ENCODE measurements at places on chromosomes 13 and 19.

- no peak for DNase-seq
These were observed 22.4 kb downstream of the TNFRSF19 start for GRCh38 chr13:23592596-23592995.

- no peak for DNase-seq
These were observed 26.7 kb upstream of the FFAR2 start for GRCh38 chr19:35421362-35421761.

GRCh38 chr13:64867856-64868255 lies 2362.3 kb downstream of the PCDH9 start:
- DNase-seq, result no peak

DNA sequence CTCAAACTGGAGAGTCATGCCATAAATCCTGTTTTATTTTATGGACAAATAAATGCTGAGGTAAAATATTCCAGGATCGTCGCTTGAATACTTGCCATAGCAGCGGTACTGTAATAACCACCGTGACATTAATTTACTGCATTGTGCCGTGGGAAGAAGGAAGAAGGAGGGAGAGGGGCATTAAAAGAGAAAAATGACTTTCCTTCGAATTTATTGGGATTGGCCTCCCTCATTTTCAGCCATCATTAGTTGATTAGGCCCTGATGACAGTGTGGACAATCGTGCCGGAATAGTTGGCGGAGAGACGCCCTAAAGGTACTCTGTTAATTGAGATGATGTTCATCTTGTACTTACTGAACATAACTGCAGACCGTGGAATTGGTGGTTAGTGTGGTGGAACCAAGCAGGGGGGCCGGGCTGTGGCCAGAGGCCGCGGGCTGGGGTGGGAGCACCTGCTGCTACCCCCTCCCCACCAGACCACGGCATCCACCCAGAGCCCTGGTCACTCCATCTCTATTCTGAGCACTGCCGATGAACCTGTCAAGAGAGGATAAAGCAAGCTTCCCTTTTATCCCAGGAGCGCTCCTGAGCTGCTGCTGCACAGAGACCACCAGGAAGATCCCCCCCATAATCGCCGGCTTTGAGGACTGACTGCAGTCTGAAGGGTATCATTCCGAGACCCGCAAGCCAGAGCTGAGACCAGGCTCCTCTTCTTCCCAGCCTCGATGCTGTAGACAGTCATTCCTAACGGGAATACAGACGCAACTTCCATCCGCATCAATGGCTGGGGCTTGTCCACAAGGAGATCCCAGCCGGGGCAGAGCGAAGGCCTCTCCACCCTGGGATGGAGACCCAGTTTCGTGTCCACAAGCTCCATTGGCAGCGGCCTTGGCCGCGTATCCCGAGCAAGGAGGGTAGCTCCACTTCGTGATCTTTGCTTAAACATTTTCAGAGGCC lies 168.3 kb upstream of the TSHZ3 start:
- no peak for DNase-seq

GRCh38 chr19:28024920-28025319 lies 1188.0 kb downstream of the UQCRFS1 start:
- no peak for DNase-seq

GRCh38 chr19:42201489-42202289 lies 15.8 kb downstream of the DEDD2 start:
- DNase-seq, result peak; percentile 85

GRCh38 chr13:59641817-59642216 lies 521.9 kb downstream of the DIAPH3 start:
- no peak for DNase-seq

- DNase-seq, result no peak
These were observed 9.2 kb downstream of the GJA3 start for GRCh38 chr13:20151612-20152011.

DNA sequence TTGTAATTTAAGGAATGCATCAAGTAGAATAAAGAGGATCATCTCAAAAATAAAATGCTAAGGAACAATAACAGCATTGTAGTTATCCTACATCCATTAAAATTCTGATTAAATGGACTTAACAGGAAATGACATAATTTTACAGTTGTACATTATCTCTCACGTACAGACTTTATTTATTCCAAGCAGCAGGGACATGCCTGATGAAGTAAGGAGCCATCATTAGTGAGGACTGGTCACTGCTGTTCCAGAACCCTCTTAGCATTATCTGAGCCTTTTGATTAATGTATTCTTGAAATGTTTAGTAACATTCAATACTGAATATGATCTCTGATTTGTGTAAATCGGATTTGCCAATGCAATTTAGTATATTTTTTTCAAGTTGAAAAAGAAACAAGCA lies 516.1 kb downstream of the DACH1 start:
- DNase-seq, result no peak

DNA sequence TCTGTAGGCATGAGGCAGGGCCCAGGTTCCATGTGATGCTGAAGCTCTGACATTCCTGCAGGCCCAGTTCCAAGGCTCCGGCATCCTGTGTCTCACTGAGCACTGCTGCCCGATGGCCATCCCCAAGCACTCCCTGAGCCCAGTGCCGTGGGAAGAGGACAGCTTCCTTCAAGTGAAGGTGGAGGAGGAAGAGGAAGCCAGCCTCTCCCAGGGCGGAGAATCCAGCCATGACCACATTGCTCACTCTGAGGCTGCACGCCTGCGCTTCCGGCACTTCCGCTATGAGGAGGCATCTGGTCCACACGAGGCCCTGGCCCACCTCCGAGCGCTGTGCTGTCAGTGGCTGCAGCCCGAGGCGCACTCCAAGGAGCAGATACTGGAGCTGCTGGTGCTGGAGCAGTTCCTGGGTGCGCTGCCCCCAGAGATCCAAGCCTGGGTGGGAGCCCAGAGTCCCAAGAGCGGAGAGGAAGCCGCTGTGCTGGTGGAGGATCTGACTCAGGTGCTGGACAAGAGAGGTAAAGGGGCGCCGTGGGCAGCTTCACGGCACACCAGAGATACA lies 8.0 kb downstream of the ZSCAN22 start:
- DNase-seq, result no peak

DNA sequence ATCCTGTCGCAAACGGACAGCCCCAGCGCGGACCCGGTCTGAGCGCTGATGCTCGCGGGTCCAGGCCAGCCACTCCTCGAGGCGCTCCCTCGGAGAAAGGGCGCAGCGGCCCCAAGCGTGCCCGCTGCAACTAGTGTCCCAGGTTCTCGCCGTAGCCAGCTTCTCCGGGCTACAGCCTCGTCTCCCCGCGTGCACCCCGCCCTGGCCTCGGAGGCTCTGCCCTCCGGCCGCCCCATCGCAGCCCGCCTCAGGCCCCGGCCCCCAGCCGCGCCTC lies 487 bp downstream of the FLT1 start:
- DNase-seq, result peak; percentile 42

GRCh38 chr13:23289917-23290357 lies 109.2 kb downstream of the SGCG start:
- DNase-seq, result no peak
